IMR-90 (cell line): ENCODE measurements at places on chromosomes 2 and 18.

GRCh38 chr2:134454931-134455330 lies 201.1 kb downstream of the MGAT5 start:
- no peak overlapping the region for H3K27ac ChIP-seq
- no peak for DNase-seq
- H3K4me3 ChIP-seq = no peak overlapping the region
- H3K36me3 ChIP-seq = peaks cover 25% of the 10 kb centered on the region

DNA sequence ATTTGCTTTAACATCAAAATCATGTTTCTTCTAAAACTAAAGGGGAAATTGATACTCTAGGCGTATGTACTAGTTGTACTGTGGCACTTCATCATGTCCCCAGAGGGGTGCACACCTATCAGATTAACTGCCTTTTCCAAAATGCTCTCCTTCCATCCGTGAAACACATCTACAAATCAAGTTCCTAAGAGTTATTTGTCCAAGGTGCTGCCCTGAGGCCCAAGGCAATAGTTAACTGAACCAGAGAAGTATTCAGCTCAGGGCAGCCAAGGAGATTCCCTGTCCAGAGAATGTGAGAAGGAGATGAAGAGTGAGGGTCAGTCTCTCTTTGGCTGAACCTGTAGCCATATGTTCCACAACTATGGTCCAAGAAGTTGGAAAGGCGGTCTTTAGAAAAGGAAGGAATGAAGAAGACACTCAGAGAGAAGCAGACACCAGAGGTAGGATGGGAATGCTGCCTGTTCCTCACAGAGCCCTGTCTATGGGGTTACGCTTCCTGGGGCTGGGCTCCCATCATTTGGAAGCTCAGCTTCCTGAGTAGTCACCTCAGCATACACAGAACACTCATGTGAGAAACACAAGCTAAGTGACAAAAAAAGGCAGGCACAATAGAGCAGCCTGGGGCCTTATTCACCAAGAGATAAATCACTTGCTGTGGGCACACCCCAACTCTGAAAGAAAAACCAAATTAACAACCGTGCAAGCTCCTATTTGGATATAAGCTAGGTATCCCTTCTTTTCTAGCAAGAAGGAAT lies 55.6 kb downstream of the ANKRD44 start:
- no peak overlapping the region for H3K27ac ChIP-seq
- no peaks in the 10 kb centered on the region for H3K27me3 ChIP-seq
- H3K4me3 ChIP-seq = no peak overlapping the region
- no peaks in the 10 kb centered on the region for H3K36me3 ChIP-seq
- peaks cover 1% of the 10 kb centered on the region; the same call in 1 of the 2 replicates for H3K4me1 ChIP-seq
- DNase-seq = no peak

DNA sequence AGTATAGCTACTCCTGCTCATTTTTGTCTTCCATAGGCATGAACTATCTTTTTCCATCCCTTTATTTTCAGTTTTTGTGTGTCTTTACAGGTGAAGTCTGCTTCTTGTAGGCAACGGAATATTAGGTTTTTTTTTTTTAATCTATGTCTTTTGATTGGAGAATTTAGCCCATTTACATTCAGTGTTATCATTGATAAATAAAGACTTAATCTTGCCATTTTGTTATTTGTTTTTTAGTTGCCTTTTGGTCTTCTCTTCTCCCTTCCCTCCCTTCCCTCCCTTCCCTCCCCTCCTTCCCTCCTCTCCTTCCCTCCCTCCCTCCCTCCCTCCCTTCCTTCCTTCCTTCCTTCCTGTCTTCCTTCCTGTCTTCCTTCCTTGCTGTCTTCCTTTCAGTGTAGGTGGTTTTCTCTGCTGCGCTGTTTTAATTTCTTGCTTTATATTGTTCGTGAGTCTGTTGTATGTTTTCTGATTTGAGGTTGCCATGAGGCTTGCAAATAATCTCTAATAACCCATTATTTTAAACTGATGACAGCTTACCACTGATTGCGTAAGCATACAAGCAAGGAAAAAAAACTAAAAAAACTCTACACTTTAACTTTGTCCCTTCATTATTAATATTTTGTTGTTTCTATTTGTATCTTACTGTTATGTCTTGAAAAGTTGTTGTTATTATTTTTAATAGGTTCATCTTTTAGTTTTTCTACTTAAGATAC lies 353.8 kb downstream of the PARD3B start:
- DNase-seq = no peak
- H3K27ac ChIP-seq = no peak overlapping the region
- H3K4me1 ChIP-seq = no peaks in the 10 kb centered on the region

DNA sequence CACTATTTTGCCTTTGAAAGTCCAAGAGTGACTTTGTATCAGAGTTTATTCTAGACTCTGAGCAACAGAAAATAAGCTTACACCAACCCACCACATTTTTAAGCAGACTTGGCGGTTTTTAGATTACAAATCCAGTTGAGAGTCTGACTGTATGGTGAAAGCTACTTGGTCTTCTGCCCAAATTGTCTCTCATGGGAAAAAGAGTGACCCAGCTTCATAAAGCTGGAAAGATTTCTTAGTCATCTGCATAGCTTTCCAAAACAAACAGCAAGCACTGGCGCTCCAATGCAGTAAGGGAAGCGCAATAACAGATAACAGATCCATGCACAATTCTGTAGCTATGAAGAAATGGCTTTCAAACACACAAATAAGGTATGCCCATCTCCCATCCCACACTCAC lies 7.1 kb downstream of the DSG1 start:
- no peaks in the 10 kb centered on the region for H3K36me3 ChIP-seq
- no peak overlapping the region for H3K4me3 ChIP-seq
- no peaks in the 10 kb centered on the region for H3K27me3 ChIP-seq
- no peak overlapping the region for H3K27ac ChIP-seq
- DNase-seq = peak; percentile 71

- H3K27me3 ChIP-seq = no peaks in the 10 kb centered on the region
- no peaks in the 10 kb centered on the region for H3K36me3 ChIP-seq
- no peak overlapping the region for H3K27ac ChIP-seq
- H3K4me1 ChIP-seq = peaks cover 4% of the 10 kb centered on the region; the same call in 1 of the 2 replicates
- DNase-seq = no peak
Observed at GRCh38 chr2:168311261-168311910, 64.0 kb upstream of the STK39 start.

GRCh38 chr18:32040936-32041335 lies 22.3 kb downstream of the RNF125 start:
- no peaks in the 10 kb centered on the region for H3K36me3 ChIP-seq
- no peak overlapping the region for H3K4me3 ChIP-seq
- H3K27me3 ChIP-seq = no peaks in the 10 kb centered on the region
- no peaks in the 10 kb centered on the region for H3K4me1 ChIP-seq
- DNase-seq = no peak

DNA sequence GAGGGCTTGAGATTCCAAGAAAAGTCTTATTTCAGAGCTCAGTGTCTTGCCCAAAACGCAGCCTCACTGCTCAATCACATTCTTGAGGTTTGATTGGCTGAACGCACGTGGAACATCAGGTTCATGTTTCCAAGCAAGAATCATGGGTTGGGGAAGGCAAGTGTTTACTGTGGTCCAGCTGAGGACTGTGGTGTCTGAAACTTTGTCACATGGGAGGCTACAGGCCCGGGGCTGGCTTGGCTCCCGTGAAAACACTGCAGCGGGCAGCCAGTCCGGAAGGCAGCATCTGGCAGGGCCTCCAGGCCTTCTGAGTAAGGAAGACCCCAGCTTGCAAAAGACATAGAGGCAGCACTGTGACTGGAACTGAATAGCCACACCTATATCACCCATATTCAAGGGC lies 84.7 kb downstream of the POLR1A start:
- H3K4me1 ChIP-seq = peaks cover 7% of the 10 kb centered on the region; the same call in 1 of the 2 replicates
- no peak overlapping the region for H3K4me3 ChIP-seq
- peaks cover 9% of the 10 kb centered on the region for H3K36me3 ChIP-seq
- H3K27me3 ChIP-seq = no peaks in the 10 kb centered on the region

GRCh38 chr2:233358947-233359346 lies 4.7 kb downstream of the DGKD start:
- H3K4me1 ChIP-seq = peaks cover 3% of the 10 kb centered on the region
- no peak overlapping the region for H3K27ac ChIP-seq
- H3K36me3 ChIP-seq = peaks cover 1% of the 10 kb centered on the region; the same call in 1 of the 2 replicates
- H3K4me3 ChIP-seq = no peak overlapping the region

DNA sequence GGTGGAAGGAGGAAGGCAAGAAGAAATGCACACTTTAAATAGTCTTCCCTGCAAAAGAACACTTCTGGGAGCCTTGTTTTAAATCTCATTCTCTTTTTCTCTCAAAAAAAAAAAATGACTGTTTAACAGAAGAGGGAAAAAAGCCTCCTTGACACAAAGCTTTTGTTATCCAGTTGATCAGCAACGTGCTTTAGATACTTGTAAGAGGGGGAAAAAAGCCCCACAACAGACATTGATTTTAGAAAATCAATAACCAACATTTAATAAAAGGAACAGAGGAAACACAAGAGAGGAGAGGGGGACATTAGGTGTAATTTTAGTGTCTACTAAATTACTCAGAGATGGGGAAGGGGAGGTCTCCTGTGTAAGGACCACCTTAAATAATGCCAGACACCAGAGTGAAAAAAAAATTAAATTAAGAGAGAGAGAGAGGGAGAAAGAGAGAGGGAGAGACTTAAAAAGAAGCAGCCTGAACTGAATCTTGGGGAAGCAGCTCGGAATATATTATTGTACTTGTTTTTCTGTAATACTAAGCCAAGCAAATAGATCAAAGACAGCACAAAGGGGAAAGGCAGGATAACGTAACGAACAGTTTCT lies 4.7 kb downstream of the ZEB2 start:
- H3K27me3 ChIP-seq = no peaks in the 10 kb centered on the region
- peaks cover 11% of the 10 kb centered on the region for H3K4me1 ChIP-seq
- no peaks in the 10 kb centered on the region; the same call in 1 of the 2 replicates for H3K36me3 ChIP-seq
- DNase-seq = peak; percentile 59
- H3K4me3 ChIP-seq = peak overlapping the region; percentile 99
